HuH-7 (cell line): ENCODE measurements at places on chromosomes 2 and 18.

- DNase-seq, result no peak
Measured at GRCh38 chr2:75289771-75290170, 90.5 kb upstream of the TACR1 start.

- DNase-seq, result no peak
Measured at GRCh38 chr18:63378919-63379638, 12.1 kb upstream of the KDSR start.

DNA sequence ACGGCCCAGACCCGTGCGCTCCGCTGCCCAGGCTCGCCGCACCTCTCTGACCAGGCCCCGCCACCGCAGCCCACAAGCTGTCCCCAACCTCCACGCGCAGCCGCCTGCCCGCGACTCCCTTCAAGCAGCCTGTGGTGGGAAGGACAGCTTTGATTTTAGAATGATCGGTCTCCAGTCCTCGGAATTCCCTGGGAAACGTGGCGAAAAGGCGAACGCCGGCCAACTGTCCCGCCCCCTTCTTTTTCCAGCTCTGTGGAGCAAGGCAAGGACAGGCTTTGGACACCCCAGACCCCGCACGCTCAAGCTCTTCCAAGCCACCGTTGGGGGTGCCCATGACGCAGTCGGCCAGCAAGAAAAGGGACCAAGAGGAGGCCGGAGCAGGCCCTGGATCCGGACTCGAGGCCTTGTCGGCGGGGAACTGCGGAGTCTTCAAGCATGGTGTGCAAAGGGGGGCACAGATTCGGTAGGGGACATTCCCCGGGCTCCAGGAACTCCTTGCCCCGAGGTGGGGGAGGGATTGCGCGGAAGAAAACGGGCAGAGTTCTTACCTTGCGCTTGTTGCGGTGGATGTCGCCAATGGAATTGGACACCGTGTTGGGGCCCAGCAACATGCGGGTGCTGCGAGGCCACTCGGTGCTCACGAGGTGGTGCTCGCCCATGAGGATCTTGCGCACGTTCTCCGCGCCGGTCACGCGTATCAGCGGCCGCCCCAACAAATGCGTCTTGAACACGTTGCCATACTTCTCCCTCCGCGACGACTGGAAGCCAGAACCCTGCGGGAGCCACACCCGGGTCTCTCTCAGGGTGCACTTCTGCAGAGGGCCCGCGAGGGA is 4.0 kb downstream of the CYP26B1 start:
- DNase-seq, result no peak

DNA sequence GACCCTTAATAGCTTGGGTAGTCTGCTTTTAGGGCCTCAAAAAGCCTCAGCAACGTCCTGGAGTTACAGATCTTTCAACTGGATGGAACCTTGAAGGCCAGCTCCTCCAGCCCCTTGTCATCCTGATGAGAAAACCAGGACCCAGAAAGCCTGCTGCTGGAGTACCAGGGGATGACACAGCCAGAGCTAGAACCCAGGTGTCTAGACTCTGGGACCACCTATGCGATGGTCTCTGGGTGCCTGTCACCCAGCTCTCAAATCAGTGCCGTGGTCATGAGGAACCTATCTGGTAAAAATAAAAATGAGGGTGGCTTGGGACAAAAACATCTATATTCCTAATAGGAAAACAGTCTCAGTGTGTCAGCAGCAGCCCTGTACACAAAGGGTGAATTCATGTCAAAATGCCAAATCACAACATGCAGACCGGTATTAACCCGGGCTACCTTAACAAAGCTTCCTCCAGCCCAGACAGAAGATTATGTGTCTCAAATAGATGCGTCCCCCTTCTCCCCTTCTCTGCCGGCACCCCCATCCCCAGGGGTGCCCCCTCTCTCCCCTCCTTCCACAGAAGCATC is 28.5 kb downstream of the SMAD7 start:
- no peak for DNase-seq

GRCh38 chr18:13379062-13379865 is 160.7 kb downstream of the LDLRAD4 start:
- DNase-seq, result no peak

- DNase-seq, result no peak
Measured at GRCh38 chr2:10811517-10811916, 1.1 kb downstream of the PDIA6 start.

DNA sequence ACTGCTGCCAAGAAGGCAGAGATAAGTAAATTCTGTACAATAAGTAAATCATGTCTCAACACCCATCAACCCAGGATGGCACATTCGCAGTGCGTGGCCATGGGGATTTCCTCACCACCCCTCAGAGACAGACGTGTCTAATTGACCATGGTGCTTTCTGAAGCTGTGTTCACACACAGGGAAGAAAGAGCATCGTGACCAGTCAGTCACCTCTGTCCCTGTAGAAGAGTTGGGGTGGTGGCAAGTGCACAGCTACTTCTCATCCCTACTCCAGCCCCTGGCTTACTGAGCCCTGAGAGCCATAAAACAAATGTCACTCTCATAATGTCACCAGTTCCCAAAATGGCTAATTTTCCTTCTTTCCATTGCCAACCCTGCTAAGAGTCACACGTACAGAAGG is 31.3 kb upstream of the MLPH start:
- DNase-seq, result no peak

DNA sequence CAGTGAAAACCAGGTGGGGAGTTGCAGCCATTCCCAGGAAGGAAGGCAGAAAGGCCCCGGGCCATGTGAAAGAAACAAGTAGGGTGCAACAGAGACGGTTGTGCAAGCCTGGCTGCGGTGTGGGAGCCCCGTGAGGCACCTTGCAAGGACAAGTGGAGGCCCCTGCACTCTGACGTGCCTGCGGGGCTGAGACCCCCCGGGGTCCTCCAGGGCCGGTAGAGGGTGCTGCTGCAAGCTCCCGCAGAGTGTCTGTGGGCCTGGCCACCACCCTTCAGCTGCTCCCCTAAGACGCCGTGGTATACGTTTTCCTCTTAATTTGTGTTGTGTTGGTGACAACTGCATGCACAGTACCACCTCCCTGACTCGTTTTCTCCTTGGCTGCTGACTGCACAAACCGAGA is 27.4 kb upstream of the MC5R start:
- peak; percentile 66 for DNase-seq

DNA sequence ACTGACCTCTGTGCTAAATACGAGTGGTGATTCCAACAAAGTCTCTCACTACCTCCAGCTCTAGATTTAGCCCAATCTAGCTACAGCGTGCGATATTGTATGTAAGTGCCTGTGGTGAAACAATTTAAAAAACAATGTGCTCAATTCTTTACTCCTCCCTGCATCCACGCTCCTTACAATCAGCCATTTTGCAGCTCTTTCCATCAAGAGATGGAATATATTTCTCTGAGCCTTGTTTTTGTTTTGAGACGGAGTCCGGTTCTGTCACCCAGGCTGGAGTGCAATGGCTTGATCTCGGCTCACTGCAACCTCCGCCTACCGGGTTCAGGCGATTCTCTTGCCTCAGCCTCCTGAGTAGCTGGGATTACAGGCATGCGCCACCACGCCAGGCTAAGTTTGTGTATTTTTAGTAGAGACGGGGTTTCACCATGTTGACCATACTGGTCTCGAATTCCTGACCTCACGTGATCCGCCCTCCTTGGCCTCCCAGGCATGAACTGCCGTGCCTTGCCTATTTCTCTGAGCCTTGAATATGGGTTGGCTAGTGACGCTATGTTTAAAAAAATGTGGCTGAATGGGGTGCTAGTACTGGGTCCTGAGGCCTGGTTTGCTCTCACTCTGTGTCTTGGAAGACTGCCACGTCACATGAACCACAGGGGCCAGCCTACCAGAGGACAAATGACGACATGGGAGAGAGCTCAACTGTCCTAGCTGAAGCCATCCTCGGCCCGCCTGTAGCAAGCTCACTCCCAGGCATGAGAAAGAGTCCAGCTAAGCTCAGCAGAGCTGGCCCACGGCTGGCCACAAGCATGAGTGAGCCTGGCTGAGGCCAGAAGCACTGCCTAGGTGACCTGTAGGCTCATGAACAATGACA is 14.8 kb downstream of the WDFY1 start:
- peak; percentile 67 for DNase-seq

GRCh38 chr2:27290549-27290948 is 8.3 kb downstream of the TRIM54 start:
- DNase-seq, result no peak

DNA sequence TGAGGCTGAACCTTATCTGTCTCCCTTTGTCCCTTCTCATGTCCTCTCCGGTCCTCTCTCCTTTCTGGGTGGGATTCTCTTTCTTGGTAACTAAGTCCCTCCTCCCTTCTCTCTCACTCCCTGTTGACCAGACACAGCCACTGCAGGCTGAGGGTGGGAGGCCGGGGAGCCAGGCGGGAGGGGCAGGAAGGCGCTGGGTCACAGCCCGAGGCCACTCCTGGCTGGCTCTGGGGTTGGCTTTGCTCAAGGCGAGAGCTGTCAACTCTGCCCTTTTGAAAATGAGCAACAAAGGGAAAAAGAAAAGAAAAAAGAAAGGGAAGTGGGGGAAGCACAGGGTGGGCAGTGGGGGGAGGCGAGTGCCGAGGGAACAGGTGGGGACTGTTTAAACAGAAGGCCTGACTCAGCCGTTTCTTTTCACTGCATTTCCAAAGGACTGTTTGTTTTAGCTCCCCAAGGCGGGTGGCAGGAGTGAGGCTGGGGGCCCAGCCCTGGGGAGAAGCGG is 70.5 kb upstream of the IGFBP5 start:
- DNase-seq, result no peak

DNA sequence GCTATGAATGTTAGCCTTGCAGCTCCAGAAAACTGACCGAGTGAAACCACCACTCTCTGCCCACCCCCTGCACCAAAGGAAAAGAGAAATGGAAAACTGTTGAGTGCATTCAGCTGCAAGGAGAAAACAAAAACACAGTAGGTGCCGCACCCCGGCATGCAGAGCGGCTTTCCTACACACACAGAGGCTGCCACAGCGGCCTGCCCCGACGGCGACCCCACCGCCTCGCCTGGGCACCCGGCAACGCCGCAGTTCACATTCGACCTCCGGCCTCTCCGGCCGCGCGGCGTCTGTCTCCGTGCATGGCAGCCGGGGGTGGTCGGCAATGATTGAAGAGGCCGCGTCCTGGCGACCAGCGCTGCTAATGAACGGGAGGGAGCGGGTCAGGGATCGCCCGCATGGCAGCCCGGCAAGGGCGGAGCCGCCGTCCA is 417.1 kb upstream of the SALL3 start:
- no peak for DNase-seq

GRCh38 chr2:84850471-84850870 is 30.4 kb downstream of the TRABD2A start:
- DNase-seq, result no peak

GRCh38 chr2:122388208-122388607 is 632.8 kb downstream of the TSN start:
- no peak for DNase-seq

GRCh38 chr2:69385443-69386151 is 1.4 kb downstream of the GFPT1 start:
- DNase-seq, result no peak

GRCh38 chr2:38116762-38117161 is 40.8 kb upstream of the CYP1B1 start:
- DNase-seq, result no peak

DNA sequence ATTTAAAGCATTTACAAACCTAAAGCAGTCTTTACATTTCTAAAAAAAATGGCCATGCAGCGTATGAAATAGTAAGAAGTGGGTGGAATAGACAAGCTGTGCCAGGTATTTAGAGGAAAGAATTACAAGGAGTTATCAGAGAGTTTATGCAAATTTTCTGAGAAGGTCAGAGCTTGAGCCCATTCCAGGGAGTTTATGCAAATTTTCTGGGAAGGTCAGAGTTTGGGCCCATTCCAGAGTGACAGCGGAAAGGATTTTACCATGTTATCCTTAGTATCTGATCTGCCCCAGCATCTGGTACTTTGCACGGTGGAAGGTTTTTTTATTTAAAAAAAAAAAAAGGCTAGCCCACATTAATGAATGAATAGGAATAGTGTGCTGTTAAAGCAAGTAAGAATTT is 1.4 kb upstream of the DOK6 start:
- no peak for DNase-seq

DNA sequence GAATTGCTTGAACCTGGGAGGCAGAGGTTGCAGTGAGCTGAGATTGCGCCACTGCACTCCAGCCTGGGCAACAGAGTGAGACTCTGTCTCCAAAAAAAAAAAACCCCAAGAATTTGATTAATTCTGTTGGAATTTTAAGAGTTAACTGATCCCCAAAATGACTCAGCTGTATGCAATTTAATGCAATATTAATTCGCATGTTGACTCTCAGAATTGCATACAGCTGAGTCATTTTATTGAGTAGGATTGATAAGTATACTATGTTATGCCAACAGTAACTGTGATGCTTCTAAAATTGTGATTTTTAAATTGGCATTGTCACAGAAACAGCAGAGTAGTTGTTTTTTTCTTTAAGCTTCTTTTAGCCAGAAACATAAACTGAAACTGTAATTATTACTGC is 19.6 kb downstream of the MSH2 start:
- no peak for DNase-seq

DNA sequence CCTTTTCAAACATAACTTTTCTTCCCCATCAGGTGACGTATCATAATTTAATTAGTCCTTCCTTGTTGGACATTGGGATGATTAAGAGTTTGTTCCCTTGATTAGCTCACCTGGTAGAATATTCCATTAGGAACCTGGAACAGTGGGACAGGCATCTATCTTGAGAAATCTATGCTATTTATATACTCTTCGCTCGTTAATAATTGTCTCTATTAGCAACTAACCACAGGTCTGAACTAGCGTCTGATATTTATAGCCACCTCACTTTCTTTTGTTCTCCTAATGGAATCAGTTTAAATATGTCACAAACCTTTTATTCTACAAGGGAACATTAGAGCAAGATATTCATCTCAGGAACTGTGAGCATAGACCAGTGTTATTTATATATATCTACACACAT is 79.8 kb downstream of the MAPK4 start:
- DNase-seq, result no peak

DNA sequence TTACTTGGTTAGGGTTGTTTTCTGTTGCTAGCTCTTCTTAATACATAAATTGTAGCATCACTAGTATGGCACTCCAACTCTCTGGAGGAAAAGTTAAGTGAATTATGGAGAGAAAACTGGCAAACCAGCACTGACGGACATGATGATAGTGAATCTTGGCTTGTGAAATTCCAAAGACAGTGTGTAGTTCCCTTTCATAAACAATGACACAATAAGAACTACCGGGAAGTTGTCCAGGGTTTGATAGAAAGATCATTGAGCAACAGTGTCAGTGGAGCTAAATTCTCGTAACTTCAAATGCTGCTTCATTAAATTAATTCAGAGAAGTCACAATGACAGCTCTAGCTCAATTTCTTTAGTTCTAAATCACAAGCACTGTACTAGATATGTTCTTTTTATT is 66.5 kb downstream of the RIT2 start:
- no peak for DNase-seq

GRCh38 chr2:4174796-4175195 is 471.4 kb downstream of the DCDC2C start:
- no peak for DNase-seq
